ENCODE measurements at places on chromosomes 11 and 22.

- DNase-seq: no peak
Measured at GRCh38 chr22:39278040-39278439, 33.3 kb upstream of the PDGFB start.

- no peak for DNase-seq
Measured at GRCh38 chr11:116851626-116852025, 14.2 kb upstream of the APOA1 start.

GRCh38 chr11:6604081-6604626, 580 bp downstream of the ILK start:
- peak; percentile 26 for DNase-seq

DNA sequence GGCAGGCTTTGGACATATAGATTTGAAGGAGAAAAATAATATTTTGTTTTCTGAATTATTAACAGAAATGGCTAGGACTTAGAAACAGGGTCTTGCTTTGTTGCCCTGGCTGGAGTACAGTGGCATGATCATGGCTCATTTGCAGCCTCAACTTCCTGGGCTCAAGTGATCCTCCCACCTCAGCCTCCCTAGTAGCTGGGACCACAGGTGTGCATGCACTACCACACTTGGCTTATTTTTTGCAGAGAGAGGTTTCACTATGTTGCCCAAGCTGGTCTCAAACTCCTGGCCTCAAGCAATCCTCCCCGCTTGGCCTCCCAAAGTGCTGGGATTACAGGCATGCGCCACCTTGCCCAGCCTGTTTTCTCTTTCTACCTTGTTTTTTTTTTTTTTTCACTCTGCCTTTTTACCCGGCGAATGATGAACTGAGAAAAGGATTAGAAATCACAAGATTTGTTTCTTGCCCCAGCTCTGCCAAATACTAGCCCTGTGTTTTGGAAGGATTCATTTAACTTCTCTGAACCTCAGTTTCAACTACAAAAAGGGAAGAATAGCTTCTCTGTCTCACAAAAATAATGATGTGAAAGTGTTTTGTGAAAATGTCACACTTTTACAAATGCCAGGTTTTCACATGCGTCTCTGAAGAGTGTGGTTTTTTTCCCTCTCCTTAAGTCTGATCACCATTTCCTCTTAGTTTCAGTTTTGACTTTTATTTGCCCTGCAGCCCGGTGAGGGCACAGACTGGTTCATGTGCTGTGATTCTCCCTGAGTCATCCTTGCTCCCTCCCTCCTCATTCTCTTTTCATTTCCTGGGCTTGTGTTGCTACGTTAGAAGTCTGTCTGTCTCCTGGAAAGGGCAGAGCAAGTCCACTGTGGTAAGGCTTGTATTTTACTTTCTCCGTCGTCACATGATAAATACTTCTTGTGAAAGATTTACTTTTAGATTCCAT, 67.7 kb downstream of the BCL2L13 start:
- peak; percentile 69 for DNase-seq

DNA sequence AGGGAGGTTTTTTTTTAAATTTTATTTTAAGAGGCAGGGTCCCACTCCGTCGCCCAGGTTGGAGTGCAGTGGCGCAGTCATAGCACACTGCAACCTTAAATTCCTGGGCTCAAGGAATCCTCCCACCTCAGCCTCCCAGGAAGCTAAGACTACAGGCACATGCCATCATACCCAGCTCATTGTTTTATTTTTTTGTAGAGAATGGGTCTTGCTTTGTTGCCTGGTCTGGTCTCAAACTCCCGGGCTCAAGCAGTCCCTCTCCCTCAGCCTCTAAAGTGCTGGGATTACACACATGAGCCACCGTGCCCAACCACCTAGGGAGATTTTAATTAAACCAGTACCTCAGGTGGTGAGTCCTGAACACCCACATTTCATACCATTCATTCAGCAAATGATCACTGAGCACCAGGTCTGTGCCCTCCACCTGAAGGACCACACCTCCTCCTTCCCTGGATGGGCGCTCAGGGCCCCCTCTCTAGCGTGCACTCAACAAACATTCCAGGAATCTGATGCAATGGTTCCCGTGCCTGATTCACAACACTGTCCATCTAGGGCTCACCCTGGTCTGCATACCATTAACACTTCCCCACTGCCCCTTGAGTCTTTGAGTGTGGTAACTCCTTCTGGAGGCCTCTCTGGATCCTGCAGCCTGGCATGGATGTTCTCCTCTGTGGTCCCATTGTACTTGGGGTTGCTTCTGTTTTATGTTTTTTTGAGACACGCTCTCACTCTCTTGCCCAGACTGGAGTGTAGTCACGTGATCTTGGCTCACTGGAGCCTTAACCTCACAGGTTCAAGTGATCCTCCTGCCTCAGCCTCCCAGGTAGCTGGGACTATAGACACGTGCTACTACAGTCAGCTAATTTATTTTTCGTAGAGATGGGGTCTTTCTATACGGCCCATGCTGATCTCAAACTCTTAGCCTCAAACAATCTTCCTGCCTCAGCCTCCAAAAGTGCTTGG, 9.6 kb upstream of the MYH9 start:
- peak; percentile 50 for DNase-seq

GRCh38 chr11:102637731-102638130, 12.6 kb upstream of the MMP20 start:
- DNase-seq: peak; percentile 39

GRCh38 chr11:27696961-27697360, 3.3 kb downstream of the BDNF start:
- DNase-seq: no peak

GRCh38 chr22:40498420-40499208, 128.2 kb downstream of the SGSM3 start:
- peak; percentile 67 for DNase-seq

- DNase-seq: no peak
Measured at GRCh38 chr11:67256477-67257135, 9.7 kb upstream of the GRK2 start.

DNA sequence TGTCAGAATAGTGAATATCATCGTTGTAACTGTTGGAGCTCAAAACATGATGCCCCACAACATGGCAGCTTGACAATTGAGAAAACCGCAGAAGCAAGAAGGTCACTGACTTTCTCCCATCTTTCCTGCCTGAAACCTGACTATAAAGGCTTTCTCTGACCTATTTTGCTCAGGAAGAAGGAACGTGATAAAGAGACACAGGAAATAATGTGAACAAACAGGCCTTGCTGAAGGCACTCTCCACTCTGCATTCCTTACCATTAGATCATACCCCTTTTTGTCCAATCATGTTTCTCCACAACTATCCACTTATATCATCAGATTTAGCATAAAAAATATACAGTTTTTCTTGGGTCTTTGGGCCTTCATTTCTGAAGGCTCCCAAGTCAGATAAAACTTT, 916.8 kb downstream of the METTL15 start:
- no peak for DNase-seq

GRCh38 chr22:44276706-44277356, 35.9 kb downstream of the SHISAL1 start:
- no peak for DNase-seq

DNA sequence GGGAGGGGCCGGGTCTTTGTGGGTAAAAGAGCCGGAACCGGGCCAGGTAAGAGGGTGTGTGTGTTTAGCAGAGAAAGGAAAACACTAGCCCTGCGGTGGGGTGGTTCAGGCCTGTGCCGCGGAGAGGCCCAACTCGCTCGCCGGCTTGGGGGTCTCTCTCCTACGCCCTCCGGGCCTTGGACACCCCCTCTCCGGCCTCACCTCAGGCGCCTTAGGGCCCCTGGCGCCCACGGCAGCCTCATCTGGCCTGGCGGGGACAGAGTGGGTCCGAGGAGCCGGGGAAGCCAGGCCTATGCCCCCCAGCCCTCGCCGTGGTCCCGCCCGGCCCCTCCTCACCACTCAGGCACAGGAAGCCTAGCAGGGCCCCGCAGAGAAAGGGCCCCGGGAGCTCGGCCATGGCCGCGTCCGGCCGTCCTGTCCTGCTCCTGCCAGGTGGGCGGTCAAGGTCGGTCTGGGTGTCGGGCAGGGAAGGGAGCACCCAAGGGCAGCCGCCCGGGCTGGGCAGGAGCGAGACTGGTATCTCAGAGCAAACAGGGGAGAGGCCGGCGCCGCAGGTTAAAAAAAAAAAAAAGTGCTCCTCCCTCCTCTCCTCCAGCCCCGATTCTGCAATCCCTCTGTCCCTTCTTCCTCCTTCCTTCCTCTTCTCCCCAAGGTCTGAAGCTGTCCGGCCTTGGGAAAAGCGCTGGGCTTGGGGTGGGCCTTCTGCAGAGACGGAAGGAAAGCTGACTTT, at the start of gene VSIG2:
Gene VSIG2, minus strand, starts transcription at position 515 of the 730 bp plus-strand sequence. Its CDS starts 118 bp downstream, at position 397.
- no peak for DNase-seq

- no peak for DNase-seq
Measured at GRCh38 chr11:95768521-95768920, 21.1 kb downstream of the FAM76B start.

DNA sequence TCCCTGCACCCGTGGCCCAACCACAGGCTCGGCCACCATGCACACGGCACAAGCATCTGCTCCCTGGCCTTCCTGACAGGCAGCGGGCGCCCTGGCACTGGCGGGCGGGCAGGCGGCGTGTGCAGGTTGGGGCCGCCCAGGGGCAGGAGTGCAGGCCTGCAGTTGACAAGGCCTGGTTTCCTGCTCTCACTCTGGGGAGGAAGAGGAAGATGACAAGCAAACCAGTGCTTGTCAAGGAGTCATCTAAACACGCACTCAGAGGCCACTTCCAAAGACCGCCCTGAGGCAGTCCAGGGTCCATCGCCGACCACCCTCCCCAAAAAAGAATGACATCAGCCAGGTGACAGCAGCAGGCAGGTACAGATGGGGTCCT, 65.3 kb upstream of the LINC01488 start:
- no peak for DNase-seq

DNA sequence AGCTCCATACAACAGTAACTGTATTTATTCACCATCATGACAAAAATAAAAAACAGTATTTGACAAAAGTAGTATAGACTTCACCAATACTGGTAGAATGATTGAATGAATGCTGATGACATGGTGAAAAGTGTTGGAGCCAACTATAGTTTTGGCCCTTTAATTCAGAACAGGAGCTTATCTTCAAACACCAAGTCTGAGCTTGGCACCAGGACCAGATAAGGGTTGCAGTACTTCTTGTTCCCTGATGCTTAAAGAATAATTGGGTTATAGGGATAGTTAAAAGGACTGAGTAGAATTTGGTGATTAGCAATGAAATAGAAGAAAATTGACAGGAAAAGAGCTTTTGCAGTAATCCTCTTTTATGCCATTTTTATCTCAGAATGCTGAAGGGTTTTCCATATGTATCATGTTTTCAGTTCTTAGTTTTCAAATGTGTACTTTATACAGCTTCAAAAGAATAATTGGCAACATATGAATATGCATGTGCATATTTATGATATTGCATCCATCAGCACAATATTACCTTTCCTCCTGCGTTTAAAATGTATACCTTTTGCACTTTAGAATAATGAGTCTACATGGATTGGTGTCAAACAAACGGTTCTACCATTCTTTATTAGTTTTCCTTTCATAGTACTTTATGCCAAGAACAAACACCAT, 214.2 kb upstream of the ARHGAP42 start:
- DNase-seq: no peak

- no peak for DNase-seq
Measured at GRCh38 chr22:17732251-17732854, 41.9 kb downstream of the BID start.

DNA sequence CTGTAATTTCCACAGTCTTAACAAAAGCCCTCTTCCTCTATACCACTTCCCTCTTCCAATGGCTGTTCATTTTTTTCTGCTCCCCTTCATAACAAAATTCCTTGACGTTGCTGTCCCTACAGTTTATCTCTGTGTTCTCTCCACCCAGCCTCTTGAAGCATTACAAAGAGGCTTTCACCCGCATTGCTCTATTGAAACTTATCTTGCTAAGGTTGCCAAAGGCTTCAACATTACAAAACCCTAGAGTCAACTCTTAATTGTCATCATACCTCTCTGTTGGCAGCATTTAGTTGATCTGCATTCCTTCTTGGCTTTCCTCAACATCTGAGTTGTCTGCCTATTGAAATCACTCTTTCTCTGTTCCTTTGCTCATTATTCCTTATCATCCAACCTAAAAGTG, 1055.7 kb downstream of the JRKL start:
- DNase-seq: no peak

- no peak for DNase-seq
Measured at GRCh38 chr22:21599053-21599893, 30.5 kb downstream of the YDJC start.

DNA sequence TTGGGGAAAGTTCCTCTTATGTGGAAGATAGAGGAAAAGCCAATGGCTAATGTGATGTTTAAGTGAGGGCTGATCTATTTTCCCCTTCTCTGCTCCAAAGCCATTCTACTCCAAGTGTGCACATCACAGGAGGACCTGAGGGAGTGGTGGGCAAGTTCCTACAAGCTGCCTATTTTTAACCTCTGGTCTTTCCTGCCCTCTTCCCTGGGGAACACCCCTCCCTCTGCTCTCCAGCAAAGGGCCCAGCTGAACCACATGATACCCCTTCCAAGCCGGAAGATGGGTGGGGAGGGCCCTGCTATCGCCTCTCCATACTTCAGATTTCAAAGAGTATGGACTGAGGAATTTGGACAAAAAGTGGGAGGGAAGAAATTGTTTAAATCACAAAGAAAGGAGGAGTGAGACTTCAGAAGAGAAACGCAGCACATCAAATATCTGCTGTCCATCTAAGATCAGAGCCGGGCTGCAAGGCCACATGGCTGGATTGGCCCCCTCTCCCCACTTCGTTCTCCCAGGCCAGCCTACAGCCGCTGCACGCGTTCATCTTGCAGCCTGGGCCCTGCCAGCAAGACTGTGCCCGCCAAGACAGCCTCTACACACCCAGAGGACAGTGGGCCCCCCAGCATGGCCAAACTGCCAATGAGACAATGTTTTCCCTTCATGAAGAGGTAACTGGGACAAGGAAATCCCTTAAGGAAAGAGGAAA, 77.5 kb downstream of the MICAL3 start:
- DNase-seq: no peak

DNA sequence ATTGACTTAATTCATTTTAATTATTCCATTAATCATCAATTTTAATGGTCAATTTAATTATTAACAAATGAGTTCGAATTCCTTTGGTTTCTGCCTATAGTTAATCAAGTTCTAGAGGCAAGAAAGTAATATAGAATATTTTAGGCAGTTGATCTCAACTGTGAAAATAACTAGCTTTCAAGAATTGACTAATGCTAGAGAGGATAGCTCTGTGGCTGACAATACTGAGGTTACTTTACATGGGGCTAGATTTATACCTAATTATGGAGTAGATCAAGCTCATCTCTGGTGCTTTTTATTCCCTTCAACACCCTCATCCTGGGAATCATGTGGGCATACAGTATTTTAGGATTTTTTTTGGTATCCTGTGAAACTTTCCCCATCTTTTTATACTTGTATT, 259.4 kb downstream of the GRM5 start:
- DNase-seq: no peak

DNA sequence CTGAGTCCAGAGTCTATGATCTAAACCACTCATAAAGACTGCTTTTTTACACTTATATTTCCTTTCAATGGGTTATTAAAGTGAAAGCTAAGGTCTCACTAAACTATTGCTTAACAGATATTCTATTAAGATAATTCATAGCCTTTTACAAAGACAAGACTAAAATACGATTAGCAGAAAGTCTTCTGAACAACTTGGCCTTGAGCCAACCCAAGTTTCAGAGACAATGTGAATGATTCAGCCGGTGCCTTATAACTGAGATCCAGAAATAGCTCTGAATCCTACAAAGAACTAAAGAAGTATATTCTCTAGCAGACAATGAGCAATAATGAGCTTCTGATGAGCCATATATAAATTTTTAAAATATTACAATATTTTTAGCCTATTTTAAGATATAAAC, 41.5 kb upstream of the CARD18 start:
- DNase-seq: no peak
